ENCODE measurements at places on chromosomes 16 and 17.

DNA sequence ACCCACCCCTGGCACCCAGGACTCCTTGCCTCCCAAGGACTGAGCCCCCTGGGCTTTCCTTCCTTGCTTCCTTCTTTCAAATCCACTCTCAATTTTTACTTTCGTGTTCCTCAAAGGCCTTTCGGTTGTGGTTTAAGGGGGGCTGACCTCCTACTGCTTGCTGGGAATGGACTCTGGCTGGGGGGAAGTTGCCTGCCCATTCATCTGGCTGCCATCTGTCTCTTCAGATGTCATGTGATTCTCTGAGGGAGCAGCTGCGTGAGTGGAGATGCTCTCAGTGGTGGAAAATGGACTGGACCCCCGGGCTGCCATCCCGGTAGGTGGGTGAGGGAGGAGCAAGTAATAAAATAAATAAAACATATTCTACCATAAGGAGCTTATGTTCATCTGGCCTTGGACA, 93.8 kb upstream of the RPRML start:
- DNase-seq = no peak

- DNase-seq = no peak
These were observed 1.1 kb downstream of the CD300H start for GRCh38 chr17:74566132-74566753.

DNA sequence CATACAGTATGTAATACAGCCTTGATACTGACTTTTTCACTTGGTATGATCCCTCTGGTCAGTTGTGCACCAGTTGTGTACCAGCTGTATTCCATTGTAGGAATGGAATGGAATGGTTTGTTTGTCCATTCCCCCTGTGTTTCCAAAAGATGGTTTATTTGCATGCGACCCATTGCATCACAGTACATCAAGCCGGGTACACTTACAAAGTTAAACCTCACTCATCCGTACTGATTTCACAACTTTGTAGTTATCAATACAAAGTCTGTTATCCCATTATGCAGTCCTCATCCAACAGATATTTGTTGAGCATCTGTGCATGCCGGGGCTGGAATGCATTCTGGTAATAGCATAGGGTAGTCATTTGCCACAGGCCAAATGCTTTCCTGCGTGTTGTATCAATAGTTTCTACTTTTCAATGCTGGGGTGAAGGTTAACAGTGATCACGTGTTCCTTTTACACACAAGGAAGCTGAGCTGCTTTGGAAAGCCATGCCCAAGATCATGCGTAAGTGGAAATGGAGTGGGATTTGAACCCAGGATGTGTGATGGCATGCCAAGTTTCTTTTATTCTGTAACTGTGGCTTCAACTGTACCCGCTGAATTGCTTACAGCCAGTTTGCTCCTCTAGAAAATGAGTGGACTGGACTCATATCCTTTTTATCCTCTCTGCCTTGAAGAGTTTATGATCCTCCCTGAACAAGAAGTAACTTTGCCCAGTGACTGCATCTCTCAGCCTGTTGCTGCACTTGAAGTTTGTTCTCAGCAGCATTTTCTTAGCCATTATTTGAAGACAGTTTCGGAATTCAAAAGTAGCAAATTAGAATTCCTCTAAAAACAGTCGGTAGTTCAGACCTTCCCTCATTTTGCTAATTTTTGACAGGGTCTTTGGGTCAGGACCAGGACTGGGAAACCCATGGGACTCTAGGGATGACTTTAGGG, 228.5 kb downstream of the CCDC182 start:
- DNase-seq = no peak

DNA sequence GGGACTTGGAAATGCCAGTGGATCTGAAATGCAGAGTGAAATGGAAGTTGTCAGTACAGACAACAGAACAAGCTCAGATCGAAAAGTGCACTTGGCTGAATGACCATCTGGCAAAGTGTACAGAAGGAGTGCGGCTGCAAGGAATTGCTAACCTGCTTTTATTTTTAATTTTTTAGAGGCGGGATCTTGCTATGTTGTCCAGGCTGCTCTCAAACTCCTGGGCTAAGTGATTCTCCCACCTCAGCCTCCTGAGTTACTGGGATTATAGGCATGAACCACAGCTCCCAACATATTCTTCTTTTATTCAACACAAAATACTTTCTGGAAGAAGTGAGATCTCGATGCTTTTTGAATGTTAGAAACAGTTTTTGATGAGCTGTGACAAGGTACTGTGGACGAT, 3.6 kb downstream of the LRRC59 start:
- no peak for DNase-seq

DNA sequence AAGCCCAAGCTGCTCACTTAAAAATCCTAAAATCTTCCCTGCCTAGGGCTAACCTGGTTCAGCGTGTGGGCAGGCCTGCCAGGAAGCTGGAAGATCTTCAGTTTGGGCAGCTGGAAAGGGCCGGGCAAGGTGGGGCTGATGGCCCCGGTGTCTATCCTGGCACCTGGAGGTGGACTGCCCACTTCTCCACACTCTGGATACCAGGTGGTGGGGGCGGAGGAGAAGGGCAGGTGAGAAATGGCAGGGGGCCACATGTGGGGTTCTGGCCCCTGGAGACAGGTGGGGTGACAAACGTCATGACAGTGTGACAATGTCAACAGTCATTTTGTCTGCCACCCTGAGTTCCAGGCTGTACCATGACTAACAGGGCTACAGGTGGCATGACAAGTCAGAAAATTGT, 78.5 kb upstream of the C16orf82 start:
- DNase-seq = no peak

DNA sequence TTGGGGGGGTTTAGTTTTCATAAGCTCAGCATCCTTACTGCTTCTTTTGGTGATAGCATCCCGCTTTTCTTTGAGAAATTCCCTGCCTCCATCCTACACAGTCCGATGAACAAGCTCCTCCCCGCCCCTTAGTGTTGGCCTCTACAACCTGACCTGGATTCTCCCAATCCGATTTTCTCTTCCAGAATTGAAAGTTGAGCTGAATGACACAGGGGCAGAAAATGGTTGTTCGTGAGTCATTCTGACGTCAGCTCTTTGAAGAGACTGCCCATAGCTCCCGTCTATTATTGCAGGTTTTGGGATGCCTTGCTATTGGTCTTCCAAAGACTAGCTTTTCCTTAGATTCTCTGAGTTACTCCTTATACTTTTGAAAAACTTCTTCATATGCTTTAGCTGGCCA, 279.7 kb downstream of the SLC39A11 start:
- no peak for DNase-seq

GRCh38 chr17:14197586-14197985, 39.1 kb downstream of the CDRT15 start:
- DNase-seq = peak; percentile 45

- peak; percentile 54 for DNase-seq
These were observed 797 bp downstream of the HES7 start for GRCh38 chr17:8122924-8123694.

DNA sequence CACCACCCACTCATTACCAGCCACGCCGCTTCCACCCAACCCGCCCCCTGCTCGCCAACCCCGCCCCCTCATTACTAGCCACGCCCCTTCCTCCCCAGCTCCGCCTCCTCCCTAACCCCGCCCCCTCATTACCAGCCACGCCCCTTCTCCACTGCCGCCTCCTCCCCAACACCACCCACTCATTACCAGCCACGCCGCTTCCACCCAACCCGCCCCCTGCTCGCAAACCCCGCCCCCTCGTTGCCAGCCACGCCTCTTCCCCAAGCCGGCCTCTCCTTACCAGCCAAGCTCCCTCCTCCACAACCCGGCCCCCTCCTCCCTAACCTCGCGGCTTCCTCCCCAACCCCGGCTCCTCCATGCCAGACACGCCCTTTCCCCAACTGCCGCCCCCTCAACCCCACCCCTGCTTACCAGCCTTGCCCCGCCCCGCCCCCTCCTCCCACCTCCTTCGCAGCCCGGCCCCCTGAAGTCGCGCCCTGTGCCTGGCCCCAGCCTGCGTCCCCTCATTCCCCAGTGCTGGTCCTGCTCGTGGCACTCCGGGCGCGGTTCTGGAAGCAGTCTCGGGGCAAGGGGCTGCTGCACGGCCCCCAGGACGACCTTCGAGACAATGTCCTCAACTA, 7.3 kb downstream of the SLC22A31 start:
- DNase-seq = no peak

DNA sequence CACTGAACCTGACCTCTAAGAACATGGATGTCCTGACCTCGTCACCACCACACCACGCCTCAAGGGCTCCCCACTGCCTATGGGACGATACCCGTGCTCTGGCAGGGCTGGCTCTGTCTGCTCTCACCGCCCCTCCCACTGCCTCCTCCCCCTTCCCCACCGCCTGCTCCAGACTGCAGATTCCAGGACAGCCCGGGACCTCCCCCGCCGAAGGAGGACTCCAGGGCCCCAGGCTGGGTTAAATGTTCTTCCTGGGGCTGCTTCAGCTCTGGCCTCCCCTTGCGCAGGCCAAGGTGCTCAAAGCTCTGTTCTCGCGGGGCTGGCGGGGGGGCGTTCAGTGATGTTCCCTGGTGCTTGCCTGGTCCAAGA, 3.1 kb downstream of the NPW start:
- no peak for DNase-seq

GRCh38 chr16:88929091-88929445, 47.9 kb downstream of the CBFA2T3 start:
- no peak for DNase-seq

GRCh38 chr17:43772877-43773648, 5.7 kb downstream of the DUSP3 start:
- no peak for DNase-seq

GRCh38 chr16:83533193-83533592, 274.6 kb upstream of the HSBP1 start:
- no peak for DNase-seq
